ENCODE measurements at places on chromosomes 3 and 15. TPM values are rescaled to one million over a fixed set of nuclear protein-coding genes. Genes with fewer than 3 reads are reported as not detected.

GRCh38 chr3:15982667-15983196 lies 185.0 kb upstream of the ANKRD28 start:
- H3K36me3 ChIP-seq, result no peaks in the 10 kb centered on the region
- no peak overlapping the region for H3K4me3 ChIP-seq
- H3K27ac ChIP-seq, result no peak overlapping the region
- no peaks in the 10 kb centered on the region for H3K4me1 ChIP-seq
- no peaks in the 10 kb centered on the region for H3K27me3 ChIP-seq

GRCh38 chr3:194884649-194885315 lies 199.1 kb downstream of the FAM43A start:
- H3K27ac ChIP-seq, result no peak overlapping the region
- no peaks in the 10 kb centered on the region for H3K27me3 ChIP-seq
- no peak for DNase-seq
- no peaks in the 10 kb centered on the region for H3K36me3 ChIP-seq

Gene COL7A1
- 0.33 TPM for total RNA-seq

Gene CSPG4
- 0.06 TPM for total RNA-seq

DNA sequence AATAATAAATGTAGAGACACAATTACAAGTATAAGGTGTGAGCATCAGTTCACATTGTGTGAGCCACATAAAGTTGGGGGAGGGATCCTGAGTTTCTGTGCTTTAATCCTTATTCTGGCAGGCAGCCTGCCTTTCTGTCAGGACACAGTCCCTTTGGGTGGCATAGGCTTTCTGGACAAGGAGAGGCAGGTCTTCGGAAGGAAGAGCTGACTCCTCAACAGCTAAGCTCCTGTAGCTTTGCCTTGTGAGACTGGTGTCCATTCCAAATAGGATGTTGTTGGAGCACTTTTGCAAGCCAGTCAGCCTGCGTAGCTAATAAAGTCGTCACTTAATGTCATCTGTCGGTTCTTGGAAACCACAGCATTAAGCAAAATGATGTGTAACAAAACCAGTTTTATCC lies 151.9 kb upstream of the MCTP2 start:
- no peak for DNase-seq
- H3K4me3 ChIP-seq, result no peak overlapping the region
- H3K36me3 ChIP-seq, result no peaks in the 10 kb centered on the region
- H3K4me1 ChIP-seq, result peaks cover 4% of the 10 kb centered on the region
- H3K27ac ChIP-seq, result no peak overlapping the region
- peaks cover 12% of the 10 kb centered on the region for H3K27me3 ChIP-seq

Data from T-cell (primary cell).